ENCODE measurements at places on chromosomes 4 and X.
A peak's percentile ranks its signal among the peaks of the same experiment; 100 is the strongest.

GRCh38 chr4:8601556-8601955 is 9.0 kb downstream of the CPZ start:
- no peak for DNase-seq

DNA sequence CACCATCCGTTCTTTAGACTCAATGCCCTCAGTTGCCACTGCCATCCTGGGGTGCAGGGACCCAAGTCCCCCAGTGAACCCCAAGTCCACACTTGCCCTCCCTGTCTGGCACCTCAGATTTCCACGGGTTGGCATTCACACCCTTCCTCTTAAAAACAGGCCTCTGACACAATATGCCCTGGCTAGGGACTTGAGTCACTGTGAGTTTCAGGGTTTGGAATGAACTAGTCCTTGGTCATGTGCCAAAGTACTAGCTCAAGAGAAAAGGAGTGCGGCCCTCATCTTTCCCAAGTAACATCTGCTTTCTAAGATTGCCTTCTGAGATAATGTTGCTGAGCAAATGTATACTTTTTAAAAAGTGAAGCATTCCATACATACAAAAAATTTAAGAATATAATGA is 134.0 kb downstream of the MID1 start:
- no peak for DNase-seq

GRCh38 chrX:147183161-147183560 is 368.6 kb upstream of the CXorf51A start:
- no peak for DNase-seq

DNA sequence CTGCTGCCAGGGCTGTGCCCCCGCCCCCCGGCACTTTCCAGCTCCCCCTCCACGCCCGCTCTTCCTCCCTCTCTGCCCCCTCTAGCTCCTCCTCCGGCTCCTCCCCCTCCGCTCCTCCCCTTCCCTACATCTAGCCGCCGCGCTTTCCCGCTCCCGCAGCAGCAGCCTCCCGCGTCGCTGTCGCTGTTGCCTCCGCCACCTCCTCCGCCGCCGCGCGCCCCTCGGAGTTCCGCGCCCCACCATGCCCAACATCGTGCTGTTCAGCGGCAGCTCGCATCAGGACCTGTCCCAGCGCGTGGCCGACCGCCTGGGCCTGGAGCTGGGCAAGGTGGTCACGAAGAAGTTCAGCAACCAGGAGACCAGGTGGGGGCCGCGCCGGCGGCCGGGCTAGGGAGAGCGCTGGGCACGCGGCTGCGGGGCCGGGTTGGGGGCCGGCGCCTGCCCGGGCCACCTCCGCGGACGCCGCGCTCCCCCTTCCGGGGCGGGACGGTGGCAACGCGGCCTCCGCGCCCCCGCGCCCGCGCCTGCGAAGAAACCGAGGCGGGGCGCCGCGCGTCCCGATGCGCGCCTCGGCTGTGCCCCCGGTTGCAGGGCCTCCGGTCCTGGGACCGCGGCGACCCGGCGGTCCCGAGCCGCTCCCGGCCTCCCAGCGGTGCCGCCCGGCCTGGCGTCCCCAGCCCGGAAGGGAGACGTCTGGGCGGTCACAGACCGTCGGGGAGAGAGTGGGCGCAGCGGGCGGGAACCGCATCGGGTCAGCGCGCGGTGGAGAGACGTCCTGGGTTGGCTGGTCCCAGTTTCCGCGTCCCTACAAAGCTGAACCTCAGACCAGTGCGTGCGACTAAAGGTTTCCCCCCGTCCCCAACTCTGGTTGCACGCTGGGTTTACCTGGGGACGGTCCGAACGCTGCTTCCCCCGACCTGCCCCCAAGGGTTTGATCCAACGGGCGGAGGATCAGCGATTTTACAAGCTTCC is at the start of gene PRPS2:
TSS of gene PRPS2 (plus strand) at position 156 of the 972 bp plus-strand sequence. CDS start at position 242, 86 bp downstream.
- DNase-seq, result peak; percentile 73

DNA sequence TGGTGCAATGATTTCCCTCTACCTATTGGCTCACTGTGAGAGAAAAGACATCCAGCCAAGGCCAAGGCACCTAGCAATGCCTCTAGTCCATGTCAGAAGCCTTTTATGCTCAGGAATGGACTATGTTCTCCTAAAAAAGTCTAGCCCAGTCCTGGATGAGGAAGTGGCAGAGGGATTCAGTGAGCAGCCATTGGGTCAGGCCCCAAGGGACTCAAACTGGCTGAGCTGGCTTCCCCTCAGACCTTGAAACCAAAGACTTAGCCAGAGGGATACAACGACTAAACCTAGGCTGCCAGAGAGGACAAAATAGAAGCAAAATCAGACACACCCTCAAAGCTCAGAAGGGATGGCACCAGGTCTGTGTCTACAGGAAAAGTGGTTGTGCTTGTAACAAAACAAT is 49.1 kb downstream of the ARHGEF9 start:
- no peak for DNase-seq

GRCh38 chrX:115939070-115939469 is 231.5 kb upstream of the AGTR2 start:
- DNase-seq, result no peak

GRCh38 chrX:24542756-24543155 is 77.7 kb downstream of the PDK3 start:
- no peak for DNase-seq

DNA sequence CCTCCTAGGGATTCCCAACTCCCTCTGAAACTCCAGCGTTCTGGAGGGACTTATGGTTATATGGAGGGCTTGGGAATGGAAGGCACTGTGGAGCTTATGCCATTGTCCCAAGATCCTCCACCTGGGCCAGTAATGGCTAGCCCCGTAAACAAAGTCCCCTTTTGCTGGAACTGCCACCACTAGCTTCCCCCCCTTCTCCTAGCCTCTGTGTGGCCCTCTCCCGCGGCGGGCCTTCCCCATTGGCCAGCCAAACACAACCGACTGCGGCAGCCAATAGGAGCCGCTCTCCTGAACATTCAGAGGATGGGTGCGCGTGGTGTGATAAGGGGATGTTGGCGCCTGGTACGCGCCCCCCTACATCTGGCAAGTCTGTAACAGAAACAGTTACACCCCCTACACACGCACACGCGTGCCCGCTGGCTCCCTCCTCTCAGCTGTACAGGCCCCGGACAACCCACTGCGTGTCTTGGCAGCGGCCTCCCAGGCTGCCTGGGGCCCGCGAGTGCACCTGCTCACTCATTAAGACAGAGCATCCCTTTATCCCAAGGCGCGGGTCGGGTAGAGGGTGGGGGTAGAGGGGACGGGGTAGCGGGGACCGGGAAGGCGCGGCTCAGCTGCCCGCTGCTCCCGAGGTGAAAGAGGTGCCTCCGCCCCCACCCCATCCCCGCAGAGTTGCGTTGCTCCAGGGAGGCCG is 863 bp upstream of the RAB33A start:
- DNase-seq, result peak; percentile 90

DNA sequence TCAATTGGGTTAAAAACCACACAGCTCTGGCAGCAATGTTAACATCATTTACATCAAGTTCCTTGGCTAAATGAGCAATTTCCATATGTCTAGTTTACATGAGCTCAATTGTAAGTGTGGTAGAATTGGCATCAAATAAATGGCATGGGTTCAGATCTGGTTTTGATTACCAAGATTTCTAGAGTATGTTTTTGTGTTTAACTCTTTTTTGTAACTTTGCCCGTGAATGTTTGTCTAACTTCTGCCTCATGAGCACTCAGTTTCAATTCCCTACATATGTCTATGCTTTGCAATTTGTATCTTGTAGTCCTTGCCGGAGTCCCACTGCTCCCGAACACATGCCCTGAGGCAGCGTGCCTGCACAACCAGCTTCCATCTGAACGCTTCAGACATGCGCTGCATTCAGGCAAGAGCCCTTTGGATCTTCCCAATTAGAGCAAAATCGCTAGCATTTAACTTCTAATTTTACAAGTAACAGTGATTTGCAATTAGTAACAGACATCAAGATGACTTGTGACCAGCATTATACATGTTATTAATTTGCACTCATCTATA is 644.4 kb downstream of the TRIML1 start:
- no peak for DNase-seq

DNA sequence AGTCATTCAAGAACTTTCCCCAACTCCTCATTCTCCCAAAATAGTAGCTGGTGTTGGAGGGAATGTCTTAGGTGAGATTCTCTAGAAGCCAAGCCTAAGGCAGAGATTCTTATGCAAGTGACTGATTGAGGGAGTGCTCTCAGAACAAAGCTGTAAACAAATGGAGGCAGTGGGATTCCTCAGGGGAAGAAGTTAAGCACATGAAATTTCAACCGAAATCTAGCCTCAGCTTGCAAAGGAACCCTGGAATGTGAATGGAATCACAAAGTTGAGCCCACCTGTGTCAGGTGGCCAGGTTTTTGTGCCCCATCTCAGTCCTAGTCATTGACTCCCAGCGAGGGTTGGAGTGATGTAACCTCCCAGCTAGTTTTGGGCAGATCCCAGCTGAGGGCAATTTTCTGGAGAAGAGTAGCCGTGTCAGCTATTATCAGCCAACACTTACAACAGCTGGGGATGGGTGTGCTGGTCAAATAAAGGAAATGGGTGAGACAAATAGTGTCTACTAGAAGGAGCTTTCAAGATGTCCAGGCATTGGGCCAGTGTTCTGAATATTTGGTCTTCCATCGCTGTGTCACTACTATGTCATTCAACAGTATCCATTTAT is 29.7 kb upstream of the FGF2 start:
- no peak for DNase-seq

GRCh38 chr4:144645102-144645630 is 790 bp upstream of the HHIP start:
- DNase-seq, result no peak

DNA sequence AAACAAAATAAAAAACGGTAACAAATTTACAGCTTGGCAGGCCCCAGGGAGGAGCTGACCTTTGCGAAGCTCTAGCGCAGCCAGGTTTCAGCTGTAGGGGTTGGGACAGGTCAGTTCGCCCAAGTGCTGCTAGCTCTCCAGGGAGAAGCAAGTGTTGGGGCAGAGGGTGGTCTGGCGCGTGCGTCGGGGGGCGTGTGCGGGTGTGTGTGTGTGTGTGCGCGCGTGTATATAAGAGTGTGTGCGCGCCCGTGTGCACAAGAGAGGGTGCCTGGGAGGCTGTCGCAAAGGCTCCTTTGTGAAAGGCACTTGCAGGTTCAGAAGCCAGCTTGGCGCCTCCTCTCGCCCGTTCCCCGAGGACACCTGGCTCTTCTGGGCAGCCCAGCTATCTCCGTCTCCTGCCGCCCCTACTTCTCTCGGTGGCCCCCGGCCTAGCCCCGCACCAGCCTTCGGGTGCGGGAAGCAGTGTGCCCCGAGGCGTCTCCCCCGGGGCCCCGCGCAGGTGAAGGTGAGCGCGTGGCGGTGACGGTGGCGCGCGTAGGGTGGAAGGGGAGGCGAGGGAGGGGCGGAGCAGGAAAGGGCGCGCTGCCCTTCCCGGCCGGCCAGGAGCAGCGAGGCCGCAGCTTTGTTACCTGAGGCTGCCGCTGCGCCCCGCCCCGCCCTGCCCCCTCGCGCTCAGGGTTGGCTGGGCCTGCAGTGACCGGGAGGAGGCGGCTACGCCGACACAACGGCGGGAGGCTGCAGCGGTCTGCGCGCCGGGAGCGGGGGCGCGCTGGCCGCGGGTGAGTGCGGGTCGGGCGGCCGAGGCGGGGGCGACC is at the start of gene FHDC1:
TSS of gene FHDC1 (plus strand) at position 693 of the 815 bp plus-strand sequence. CDS start 6,735 bp downstream, outside the sequence.
- DNase-seq, result peak; percentile 63

- DNase-seq, result no peak
Measured at GRCh38 chr4:57018980-57019379, 40.3 kb downstream of the POLR2B start.

- no peak for DNase-seq
Measured at GRCh38 chr4:168421055-168421454, 59.2 kb downstream of the DDX60L start.

DNA sequence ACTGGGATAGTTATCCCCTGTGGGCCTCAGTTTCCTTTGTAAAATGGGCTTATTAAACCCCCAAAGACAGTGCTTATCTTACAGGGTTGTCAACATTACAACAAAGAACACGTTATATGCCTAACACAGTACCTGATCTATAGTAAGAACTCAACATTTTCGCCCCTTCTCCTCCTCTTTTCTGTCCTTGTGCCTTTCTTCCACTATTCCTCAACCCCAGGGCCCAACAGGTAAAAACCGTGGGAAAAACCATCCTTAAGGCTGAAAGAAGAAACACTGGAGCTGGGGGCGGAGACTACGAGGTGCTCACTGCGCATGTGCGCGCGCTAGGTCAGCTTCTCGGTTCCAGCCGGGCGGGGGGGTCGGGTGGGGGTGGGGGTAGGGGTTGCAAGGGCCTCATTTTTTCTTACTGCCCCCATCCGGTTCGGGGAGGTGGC is 426 bp upstream of the XIAP start:
- peak; percentile 90 for DNase-seq

GRCh38 chr4:39323821-39324220 is 42.3 kb downstream of the RFC1 start:
- no peak for DNase-seq

DNA sequence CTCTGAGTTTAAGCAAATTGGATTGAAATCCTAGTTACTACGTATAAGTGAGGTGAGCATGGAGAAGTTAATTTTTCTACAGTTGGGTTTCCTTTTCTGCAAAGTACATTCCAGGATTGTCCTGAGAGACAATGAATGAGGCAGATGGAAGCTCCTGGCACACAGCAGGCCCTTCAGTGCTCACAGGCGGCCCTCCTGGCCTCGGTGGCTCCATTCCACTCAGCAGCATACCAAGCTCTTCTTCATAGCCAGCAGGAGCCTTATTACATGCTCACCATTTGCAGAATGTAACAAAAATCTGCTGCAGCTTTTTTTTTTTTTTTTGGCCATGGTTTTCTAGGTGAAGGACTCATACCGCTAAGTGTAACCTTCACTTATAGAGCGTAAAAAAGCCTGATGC is 113.2 kb upstream of the FAM9B start:
- DNase-seq, result no peak

DNA sequence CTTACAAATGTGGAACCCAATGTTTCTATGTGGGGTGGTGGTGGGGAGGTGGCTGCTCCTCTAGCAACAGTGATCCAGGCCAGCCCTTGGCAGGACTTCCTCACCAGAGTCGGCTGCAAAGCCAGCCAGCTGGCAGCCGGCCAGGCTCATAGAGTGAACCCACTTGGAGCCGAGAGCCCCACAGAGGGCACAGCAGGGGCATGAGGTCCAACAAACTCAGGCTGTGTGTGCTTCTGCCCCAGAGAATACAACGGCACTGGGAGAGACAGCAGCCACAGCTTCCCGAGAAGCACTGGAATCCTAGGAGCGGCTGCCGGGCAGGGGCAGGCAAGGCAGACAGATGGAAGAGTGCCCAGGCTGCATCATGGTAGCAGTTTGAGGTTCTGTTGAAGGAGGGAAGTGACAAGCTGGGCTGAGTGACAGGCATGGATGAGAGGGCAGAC is 23.5 kb upstream of the SOWAHD start:
- DNase-seq, result peak; percentile 84

GRCh38 chr4:77564231-77564630 is 41.4 kb upstream of the CXCL13 start:
- no peak for DNase-seq

- no peak for DNase-seq
Measured at GRCh38 chr4:169540774-169541173, 71.6 kb downstream of the NEK1 start.

GRCh38 chr4:83454686-83455085 is 937 bp downstream of the HELQ start:
- no peak for DNase-seq
